Stromal cell of bone marrow (primary cell): ENCODE measurements at places on chromosomes 6 and 20.
A peak's percentile ranks its signal among the peaks of the same experiment; 100 is the strongest.

DNA sequence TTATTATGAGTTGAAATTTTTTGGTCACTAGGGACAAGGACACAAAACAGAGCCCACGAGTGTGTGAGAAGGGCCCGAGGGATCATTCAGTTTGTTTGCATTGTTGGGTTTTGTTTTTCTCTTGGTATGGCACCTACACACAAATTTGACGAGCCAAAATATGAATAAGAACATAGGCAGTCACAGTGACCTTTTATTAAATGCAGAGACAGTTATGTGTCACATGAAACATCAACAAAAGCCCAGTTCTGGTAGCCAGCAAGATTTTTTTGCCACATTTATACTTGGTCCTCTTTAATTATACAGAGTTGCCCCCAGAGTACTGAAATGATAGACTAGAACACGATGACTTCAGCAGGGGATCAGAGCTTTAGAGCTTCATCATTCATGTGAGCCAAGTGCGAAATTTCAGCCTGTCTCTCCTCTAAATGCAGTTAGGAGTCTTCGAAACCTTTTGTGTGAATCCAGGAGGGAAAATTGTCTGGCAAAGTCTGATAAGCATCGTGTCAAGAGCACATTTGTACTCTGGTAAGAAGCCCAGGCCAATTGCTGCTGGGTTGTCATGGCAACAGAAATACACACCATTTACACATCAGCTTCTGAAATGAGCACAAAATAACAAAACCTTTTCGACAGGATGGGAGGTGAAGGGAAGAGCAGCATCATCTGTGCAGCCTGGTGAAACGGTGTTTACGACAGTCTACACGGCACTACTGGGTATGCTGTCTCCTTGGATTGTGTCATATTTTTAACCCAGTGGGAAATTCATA is 79.2 kb upstream of the RIPOR2 start:
- DNase-seq, result peak; percentile 76

- DNase-seq, result peak; percentile 19
These were observed 171.6 kb upstream of the FBXL4 start for GRCh38 chr6:99119109-99120031.

GRCh38 chr6:583116-583515 is 73.8 kb downstream of the HUS1B start:
- no peak for DNase-seq

DNA sequence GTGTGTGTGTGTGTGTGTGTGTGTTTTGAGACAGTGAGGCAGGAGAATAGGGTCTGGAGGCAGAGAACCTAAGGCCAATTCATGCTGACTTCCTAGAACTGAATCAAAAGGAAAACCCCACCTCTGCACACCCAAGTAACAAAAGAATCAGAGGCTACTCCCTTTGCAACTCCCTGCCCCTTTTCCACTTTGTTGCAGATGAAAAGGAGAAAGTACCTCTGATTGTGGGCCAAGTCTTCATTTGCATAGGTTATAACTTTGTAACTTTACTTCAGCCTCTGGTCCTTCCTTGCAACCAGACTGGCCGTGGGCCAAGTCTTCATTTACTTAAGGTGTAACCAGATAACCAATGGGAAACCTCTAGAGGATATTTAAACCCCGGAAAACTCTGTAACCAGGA is 168.8 kb downstream of the EYA2 start:
- DNase-seq, result no peak

- no peak for DNase-seq
These were observed 115.6 kb upstream of the HCRTR2 start for GRCh38 chr6:55058682-55059081.

DNA sequence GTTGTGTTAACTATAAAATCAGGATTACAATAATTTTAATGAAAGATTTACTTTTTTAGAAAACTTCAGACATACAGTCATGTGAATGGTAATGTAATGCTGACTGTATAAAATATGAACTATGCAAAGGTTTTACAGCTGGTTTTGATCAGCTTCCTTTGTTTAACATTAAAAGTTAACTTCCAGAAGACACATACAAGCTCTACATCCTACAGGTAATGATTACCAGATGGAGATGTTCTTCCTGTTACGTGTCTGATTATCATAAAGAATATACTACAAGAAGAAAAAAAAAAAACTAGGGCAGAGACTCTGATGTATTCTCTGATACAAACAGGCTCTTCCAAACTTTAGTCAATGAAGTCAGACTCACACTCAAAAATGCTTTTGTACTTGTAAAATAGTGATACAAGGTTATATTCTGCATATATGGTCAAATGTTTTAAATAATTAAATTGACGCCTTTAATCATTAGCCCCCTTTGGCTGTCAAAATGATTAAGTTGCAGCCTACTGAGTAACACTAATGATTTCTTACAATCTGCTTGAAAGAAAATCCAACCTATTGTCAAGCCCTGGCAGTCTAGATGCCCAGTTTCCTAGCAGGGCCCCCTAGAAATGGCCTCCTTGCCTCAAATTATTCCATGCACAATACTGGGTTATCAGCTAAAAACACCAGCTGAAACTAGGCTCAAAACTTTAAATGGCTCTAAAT is 251.8 kb upstream of the RUNX2 start:
- no peak for DNase-seq

- DNase-seq, result no peak
These were observed 114.0 kb upstream of the FKBP1C start for GRCh38 chr6:63097222-63097621.

- no peak for DNase-seq
These were observed 60.9 kb upstream of the TULP1 start for GRCh38 chr6:35573495-35574110.

DNA sequence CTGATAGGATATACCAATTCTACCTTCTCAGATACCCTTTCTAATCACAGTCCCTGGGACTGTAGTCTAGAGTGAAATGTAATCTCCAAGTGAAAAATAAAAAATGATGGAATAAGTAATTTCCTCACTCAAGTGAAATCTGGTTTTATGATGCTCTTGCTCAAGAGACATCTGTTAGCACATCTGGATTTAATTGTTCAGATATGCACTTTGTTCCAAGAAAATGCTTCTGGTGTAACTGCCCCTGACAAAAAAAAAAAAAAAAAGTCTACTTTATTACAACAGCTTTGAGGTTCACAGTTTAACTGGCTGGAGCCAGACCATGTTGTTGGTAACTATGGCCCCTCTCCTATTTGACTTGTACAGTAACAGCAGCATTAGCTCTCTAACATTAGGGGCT is 251.8 kb downstream of the BTBD9 start:
- peak; percentile 69 for DNase-seq

DNA sequence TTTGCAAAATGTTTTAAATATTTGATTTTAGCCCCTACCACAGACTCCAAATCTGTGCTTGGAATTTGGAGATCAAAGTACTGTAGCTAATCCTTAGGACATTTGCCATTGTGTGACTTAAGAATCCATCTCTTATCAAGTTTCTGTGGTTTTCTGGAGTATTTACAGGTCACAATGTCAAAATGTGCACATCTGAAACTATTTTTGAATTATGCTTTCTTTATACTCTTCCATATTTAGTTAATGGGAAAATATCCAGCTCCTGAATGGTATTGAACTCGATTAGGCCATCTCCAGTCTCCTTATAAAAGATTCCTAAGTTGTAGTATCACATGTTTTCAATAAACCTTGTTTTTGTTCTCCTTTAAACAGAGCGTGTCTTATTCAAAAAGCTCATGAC is 162.5 kb downstream of the KHDC1L start:
- DNase-seq, result no peak

DNA sequence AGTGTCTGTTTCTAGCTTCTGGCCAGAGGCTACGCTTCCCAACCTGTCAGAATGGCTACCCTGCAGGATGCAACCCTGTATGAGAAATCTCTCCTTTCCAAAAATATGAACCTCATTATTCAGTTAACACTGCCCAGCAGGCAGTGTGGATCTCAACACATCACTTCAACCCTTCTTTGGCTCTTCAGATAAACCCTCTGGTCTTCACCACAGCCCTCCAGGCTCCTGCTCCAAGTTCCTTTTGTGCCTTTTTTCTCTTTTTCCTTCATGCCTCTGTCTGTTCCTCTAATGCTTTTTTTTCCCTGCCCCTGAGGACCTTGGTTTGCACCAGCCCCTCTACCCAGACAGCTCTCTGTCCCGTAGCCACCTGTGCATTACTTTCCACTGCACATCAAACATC is 207.4 kb downstream of the MYLK4 start:
- no peak for DNase-seq

DNA sequence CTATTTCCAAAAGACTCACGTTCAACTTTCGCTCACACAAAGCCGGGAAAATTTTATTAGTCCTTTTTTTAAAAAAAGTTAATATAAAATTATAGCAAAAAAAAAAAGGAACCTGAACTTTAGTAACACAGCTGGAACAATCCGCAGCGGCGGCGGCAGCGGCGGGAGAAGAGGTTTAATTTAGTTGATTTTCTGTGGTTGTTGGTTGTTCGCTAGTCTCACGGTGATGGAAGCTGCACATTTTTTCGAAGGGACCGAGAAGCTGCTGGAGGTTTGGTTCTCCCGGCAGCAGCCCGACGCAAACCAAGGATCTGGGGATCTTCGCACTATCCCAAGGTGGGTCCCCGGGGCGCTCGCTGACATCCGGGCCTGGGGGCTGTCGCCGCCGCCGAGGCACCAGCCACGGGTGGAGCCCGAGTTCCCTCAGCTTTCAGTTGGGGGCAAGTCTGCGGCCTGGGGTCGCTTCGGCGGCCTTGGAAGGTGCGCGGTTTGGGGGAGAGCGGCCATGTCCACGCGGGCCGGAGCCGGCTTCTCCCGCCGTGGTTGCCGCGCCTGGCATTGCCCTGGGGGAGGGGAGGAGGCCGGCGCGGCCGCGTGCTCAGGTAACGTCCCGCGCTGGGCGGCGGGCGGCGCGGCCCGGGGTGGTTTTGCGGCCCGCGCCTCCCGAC is 429 bp downstream of the AMD1 start:
- no peak for DNase-seq

- no peak for DNase-seq
These were observed 13.1 kb downstream of the MTHFD1L start for GRCh38 chr6:150878347-150879213.

DNA sequence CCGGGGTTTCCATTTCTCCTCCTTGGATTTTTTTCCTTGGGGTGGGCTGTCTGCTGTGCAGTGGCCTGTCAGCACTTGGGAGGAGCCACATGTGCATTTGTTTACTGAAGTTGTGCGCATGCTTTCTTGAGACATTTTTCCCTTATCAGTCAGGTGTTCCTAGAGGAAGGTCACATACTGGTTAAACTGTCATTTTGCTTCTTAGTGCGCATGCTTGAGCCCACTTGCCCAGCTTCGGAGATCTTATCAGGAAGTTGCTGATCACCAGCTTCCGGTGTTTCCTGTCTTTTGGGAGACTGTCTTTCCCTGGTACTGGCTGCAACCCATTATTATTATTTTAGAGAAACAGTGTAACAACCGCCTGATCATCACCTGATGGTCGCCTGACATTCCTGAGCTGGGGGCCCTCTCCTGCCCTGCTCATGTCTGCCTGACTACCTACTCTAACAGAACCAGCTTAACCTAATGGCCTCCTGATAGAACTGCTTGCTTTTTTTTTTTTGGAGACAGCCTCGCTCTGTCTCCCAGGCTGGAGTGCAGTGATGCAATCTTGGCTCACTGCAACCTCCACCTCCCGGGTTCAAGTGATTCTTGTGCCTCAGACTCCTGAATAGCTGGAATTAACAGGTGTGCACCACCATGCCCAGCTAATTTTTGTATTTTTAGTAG is 378 bp upstream of the ERVFRD-1 start:
- no peak for DNase-seq

DNA sequence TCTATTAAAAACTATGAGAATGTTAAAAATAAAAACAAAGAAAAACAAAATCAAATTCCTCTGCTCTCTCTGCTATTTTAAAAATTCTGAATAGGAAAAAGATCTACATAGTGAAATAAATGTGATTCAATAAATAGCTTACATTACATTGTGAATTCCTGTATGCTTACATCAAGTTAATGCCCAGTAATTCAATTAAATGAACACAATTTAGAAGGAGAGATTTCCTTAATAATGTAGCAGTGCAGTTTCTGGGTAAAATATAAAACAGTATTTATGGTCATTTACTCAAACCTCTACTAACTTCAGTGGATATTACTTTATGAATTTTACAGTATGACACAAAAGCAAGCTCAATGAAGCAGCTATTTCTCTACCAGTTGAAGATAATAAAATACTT is 594.6 kb downstream of the EYS start:
- no peak for DNase-seq

- DNase-seq, result no peak
These were observed 270.4 kb downstream of the DOK5 start for GRCh38 chr20:54745780-54746179.

DNA sequence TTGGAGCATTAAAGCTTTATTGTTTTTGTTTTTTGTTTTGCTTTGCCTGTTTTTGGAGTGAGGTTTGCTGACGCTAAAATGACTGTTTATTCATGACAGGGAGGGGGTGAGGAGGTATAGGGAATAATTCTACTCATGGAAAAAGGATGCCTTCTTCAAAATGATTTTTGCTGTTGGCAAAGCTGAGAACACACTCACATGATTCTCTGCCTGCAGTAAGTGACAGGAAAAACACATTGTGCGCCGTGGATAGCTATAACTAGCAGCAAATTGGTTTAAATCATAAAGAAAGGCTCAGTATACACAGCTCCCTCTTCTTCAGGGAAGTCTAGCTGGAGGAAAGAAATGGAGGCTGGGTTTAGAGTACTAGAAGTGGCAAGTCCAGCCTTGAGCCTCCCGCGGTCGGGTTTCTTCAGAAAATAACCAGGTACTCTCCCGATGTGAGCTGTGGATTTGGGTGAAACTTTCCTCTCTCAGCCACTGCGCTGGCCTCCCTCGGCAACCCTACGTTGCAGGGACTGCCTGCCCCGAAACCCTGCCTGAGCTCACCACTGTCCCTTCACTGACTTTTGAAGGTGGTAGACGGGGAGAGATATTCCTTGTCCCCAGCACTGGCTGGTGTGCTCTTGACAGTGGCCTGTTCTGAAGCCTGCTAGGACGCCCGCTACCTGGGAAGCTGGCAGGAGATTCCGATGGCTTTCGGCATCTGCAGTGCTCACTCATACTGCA is 278.2 kb downstream of the NRN1 start:
- no peak for DNase-seq

DNA sequence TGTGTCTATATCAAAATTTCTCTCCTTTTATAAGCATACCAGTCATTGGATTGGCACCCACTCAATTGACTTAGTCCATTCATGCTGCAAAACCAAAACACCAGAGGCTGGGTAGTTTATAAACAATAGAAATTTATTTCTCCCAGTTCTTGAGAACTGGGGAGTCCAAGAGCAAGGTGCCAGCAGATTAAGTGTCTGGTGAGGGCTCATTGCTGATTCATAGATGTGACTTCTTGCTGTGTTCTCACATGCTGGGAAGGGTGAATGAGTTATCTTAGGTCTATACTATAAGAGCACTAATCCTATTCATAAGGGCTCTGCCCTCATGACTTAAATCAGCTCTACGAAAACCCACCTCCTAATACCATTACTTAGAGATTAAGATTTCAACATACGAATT is 501.4 kb downstream of the EPM2A start:
- no peak for DNase-seq

- no peak for DNase-seq
These were observed 133.9 kb downstream of the AGPAT4 start for GRCh38 chr6:161139766-161140553.

GRCh38 chr6:38176797-38177751 is 357.5 kb downstream of the ZFAND3 start:
- DNase-seq, result no peak
